ENCODE measurements at places on chromosomes 13 and 19.

- DNase-seq = peak; percentile 7
These were observed 37.8 kb upstream of the CXCL17 start for GRCh38 chr19:42480335-42481095.

DNA sequence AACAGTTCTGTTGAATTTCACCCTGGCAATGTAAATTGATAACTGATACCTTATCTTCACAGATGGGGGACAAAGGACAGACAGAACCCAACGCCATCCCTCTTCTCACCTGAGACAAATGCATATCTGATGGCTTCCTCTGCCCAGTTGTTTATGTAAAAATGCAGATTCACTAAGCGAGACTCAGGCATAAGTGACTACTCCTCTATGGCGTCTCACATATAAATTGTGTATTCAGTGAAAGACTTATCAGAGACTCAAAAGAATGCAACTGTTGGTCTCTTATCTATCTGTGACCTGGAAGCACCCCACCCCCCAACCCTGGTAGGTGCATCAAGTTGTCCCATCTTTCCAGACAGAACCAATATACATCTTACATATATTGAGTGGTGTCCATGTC lies 13.3 kb upstream of the CALM3 start:
- DNase-seq = no peak

DNA sequence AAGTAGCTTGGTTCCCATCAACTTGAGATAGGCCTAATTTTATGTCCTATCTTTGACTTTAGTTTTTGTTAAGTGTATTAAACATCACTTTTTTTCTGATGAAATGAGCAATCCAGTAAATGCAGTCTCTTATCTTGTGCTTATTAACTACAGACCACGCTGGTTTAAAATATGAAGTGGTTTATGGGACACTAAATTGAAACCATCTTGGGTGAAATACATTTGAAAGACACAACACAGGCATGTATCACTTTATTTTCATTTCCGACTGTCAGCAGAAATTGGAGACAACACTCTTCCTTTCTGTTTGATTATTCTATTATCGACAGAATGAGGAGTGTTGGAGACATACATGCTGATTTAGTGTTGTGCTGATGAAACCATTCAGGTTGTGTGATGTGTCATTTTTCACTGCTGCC lies 447.7 kb downstream of the GPC6 start:
- DNase-seq = no peak

- no peak for DNase-seq
These were observed 15.1 kb downstream of the HPN start for GRCh38 chr19:35056513-35057063.

- no peak for DNase-seq
These were observed 49.6 kb downstream of the DOCK9 start for GRCh38 chr13:98927951-98928927.

DNA sequence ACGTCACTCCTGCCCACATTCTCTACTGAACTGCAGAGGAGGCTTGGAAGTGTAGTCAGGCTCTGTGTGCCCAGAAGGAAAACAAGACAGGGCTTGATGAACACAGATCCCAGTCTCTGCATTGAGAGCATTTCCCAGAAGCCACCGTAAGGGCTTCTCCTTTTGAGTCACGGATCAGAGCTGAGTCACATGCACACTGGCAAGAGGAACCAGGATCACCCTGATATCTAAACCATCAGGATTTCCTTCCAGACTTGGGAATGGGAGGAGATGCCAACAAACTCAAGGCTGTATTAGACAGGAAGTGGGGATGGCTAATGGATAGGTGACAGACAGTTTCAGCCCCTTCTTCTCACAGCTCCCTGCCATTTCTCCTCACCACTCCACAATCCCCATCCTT lies 17.7 kb upstream of the FBXO17 start:
- DNase-seq = no peak

GRCh38 chr13:87677043-87677495 lies 5.9 kb downstream of the SLITRK5 start:
- no peak for DNase-seq

DNA sequence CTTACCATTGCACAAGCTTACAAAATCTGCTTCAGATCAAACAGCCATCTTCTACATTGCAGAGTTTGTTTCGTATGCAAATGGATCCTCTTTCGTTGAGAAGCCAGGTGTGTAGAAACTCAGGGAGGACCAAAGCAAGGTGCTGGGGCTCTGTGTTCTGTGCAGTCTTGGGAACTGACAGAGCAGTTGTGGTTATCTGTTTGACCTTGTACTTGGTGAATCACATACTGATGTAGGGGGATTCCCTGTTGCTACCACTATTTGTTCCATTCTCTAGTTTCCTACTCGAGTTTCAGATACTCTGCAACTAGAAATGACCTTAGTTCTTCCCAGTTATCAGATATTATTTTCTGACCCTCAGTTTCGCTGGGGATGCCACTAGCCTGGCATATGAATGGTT lies 95.2 kb upstream of the CLDN10 start:
- peak; percentile 11 for DNase-seq

GRCh38 chr13:29125934-29126424 lies 305.8 kb downstream of the MTUS2 start:
- no peak for DNase-seq

- DNase-seq = peak; percentile 27
These were observed 7.3 kb upstream of the MEDAG start for GRCh38 chr13:30898678-30899241.

DNA sequence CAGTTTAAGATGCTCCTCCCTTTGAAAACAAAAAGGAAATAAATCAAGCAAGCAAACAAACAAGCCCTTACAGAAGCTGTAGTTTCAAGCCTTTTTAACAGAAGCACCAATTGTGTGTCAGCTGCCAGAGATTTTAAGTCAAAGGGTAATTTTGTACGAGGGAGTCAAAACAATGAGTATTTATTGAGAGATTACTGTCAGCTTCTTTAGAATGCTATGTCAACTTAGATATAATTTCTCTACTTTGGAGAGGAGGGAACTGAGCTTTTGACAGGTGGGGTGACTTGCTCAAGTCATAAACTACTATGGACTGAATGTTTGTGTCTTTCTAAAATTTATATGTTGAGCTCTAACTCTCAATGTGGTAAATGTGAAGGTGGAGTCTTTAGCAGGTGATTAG lies 10.5 kb upstream of the CBY2 start:
- DNase-seq = no peak

GRCh38 chr19:56476651-56477428 lies at the start of gene ZNF667:
Gene ZNF667 (minus strand): TSS chr19:56477345. CDS start chr19:56462370, 14,975 bp downstream.
- peak; percentile 30 for DNase-seq

DNA sequence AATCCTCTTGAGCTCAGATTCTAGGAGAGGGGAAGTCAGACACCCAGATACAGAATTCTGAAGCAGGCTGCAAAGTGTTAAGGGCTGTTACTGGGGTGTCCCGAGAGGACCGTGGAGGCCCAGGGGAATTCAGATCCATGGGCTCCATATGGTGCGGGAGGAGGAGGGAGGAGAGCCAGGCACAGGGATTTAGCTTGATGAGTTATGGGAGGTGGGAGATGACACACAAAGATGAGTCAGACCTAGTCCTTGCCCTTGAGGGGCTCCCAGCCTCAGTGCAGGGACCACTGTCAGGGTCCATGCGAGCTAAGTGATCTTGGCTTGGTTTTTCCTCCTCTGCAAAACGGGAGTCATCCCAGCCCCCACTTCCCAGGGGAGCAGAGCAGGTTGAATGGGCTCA lies 14.4 kb upstream of the GIPR start:
- no peak for DNase-seq

DNA sequence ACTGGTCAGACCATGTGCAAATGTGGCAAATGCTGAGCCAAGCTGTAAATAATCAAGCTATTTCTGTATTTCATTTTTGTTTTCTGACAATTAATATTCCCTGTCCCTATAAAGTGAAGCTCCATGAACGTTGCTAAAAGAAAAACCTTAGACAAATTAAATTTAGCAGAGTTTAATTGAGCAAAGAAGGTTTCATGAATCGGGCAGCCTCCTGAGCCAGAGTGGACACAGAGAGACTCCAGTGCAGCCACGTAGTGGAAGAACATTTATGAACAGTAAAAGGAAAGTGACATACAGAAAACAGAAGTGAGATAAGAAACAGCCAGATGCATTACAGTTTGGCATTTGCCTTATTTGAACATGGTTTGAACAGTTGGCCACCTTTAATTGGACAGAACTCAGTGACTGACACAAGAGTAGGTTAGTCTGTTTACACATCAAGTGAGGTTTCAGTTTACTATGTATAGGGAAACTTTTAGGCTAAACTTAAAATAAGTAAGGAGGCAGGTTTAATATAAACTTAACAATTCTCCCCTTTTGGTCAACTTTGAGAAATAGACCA lies 69.7 kb downstream of the UFM1 start:
- DNase-seq = no peak

DNA sequence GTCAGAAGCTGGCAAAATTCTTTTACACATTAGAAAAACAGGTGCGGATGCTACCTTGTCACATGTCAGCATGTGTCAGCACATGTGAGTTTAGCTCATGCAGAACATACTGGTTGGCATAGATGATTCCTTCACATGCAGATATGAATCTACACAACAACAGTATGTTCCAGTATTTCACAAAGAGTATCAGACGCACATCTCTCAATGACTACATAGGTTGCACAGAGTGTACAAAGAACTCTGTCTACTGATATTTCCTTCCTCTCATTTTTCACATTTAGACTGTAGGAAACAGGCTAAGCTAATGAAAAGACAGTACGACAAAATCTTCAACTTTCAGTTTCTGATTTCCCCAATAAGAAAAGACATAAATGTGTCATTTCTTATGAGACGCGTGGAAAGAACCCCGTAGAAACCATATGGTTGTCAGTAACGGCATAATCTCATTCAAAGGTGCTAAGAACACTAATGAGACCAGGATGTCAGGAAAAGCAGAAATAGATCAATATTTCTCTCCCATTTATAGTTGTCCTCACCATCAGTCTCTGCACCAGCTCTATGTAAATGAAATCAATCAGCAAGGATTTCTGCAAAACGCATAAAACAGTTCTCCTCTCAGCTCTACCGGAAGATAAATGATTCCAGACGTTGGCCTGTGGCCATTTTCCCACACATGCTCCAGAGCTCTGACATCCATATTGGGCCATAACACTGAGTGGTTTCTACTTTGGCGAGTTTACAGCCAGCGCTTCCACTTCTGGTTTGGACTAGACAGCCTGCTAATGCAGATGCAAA lies 81.2 kb downstream of the STARD13 start:
- DNase-seq = no peak

DNA sequence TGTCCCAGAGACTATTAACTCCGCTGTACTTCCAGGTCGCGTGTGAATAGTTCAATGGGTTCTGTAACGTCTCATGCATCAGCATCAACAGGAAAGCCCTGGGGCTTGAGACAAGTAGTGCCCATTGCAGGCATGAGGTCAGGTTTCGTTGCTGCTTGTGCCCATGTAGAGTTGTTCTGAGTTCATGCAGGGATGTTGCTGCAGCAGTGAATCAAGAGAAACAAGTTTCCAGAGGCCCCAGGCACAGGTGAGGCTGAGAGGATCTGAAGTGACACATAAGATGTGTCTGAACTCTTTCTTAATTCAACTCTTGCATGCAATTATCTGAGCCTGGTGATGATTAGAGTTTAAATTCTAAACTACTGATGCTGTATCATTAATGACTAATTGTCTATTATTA lies 8.6 kb upstream of the ZNF283 start:
- DNase-seq = no peak

- DNase-seq = no peak
These were observed 8.2 kb upstream of the ZNF792 start for GRCh38 chr19:34972163-34972705.

GRCh38 chr19:52343548-52343947 lies 7.5 kb downstream of the ZNF610 start:
- DNase-seq = peak; percentile 47

DNA sequence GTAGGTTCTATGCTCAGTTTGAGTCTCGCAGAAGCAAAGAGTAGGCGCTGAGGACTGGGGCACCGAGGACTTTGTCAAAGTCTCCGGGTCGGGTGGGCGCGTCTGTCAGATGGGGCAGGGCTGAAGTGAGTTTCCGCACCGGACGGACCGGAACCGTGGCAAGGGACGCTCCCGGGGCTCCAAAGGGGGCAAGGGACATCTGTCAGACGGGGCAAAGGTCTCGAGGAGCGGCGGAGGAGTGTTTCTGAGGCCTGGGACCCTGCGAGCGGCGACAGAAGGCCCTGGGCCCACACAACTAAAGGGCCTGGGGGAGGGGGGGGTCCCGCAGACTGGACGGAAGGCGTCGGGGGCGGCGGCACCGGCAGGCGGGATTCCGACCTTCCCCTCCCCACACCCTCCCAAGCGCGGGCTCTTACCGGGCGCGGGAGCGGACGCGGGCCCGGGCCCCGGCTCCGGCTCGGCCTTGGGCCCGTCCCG lies 13.3 kb upstream of the AKAP8L start:
- DNase-seq = peak; percentile 53

- DNase-seq = no peak
These were observed 24.4 kb downstream of the ZNF175 start for GRCh38 chr19:51595190-51596175.

DNA sequence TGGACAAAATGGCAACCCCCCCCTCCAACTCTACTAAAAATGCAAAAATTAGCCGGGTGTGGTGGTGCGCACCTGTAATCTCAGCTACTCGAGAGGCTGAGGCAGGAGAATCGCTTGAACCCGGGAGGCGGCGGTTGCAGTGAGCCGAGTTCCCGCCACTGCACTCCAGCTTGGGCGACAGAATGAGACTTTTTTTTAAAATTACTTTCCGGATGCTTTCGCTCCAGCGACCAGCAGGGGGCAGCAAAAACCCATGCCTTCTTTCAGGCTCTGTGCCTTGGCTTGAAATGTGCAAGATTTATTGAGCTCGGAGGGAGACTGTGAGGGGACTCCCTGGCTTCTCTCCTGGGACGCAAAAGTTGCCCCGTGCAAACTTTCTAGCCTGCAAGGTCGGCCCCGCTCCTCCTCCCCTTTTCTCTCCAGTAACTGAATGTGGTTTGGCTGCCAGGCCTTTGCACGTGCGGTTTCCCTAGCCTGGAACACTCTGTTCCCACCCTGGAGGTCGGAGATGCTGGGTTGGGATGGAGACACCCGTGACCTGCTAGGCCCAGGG lies 61.4 kb upstream of the NFIC start:
- DNase-seq = peak; percentile 84

- no peak for DNase-seq
These were observed 6.2 kb upstream of the CYP2A7 start for GRCh38 chr19:40888191-40888590.

GRCh38 chr13:39455521-39456175 lies 147.3 kb downstream of the LHFPL6 start:
- no peak for DNase-seq

- DNase-seq = no peak
These were observed 422.0 kb downstream of the FGF14 start for GRCh38 chr13:101979825-101980224.

Measured in stimulated activated CD4-positive, alpha-beta T cell treated with anti-CD3 and anti-CD28 coated beads, Interleukin-15, amount 100 ng/mL, for 24 hours (primary cell).